Epithelial cell of esophagus (primary cell): ENCODE measurements at places on chromosomes 5 and 9.

- peak; percentile 93 for DNase-seq
Measured at GRCh38 chr9:106916466-106917235, 53.7 kb downstream of the ZNF462 start.

DNA sequence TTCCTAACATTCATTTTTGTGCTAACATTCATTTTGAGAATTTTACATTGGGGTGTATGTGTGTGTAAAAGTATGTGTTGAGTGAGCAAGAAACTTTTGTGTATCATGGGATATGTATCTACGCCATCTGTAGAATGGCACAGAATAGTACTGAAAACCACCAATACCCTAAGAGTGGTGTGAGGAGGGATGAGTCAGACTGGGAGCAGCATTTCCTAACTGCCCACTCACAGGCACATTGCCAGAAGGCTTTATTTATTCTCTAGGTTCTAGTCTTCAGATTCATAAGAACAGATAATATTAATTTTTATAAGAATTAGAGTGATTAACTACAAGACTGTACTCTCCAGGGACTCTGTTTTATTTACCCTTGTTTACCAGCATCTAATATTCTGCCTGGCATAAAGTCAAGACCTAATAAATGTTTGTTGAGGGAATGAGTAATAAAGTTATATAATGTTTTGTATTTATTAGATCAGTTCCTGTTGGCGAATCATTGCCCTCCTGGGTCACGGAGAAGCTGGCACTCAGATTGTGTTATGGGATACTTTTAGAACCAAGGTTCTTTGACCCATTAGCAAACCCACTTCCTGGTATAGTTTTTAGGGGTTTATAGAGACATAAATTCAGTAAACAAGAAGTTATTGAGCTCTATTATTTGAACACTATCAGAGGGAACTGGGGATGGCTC, 159.1 kb upstream of the PPP2R2B start:
- DNase-seq = peak; percentile 87

GRCh38 chr9:82424599-82425120, 436.1 kb downstream of the SPATA31D1 start:
- no peak for DNase-seq

GRCh38 chr9:127444921-127445850, 6.0 kb downstream of the RPL12 start:
- peak; percentile 52 for DNase-seq

GRCh38 chr5:56105511-56106291, 110.9 kb upstream of the IL6ST start:
- DNase-seq = no peak

- DNase-seq = peak; percentile 4
Measured at GRCh38 chr9:86201474-86202337, 57.8 kb downstream of the C9orf153 start.

GRCh38 chr9:72038408-72038807, 22.0 kb downstream of the C9orf57 start:
- peak; percentile 83 for DNase-seq

GRCh38 chr9:109512170-109512756, 14.2 kb upstream of the PTPN3 start:
- DNase-seq = peak; percentile 8

DNA sequence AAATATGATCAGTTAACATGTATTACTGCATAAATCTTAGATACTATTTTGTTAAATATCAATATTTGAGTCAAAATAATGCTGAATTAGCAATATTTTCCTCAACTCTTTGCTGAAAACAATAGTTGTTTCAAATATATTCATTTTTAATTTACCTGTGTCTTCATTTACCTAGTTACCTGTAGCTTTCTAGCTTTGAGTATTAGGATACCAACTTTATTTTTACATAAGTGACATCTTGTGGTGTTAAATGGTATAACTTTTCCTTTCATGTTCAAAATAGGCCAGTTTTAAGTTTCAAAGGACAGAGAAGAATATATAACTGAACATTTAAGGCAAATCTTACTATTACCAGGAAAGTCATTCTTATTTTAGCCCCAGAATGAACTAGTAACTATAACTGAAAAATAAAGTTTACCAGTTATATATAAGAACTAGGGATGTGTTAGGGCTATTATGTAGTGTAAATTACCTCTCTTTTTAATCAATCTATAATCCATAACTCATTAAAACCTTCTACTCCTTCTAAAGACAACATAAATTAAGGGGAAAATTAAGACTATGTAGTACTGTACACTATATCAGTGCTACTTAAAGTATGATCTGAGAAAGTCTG, 25.3 kb downstream of the AP3B1 start:
- peak; percentile 35 for DNase-seq

- DNase-seq = no peak
Measured at GRCh38 chr9:20636888-20637440, 14.7 kb upstream of the MLLT3 start.

GRCh38 chr5:78527054-78527859, 121.3 kb downstream of the LHFPL2 start:
- DNase-seq = peak; percentile 96

- DNase-seq = no peak
Measured at GRCh38 chr9:110579862-110580219, 300 bp upstream of the SVEP1 start.

GRCh38 chr5:3839151-3839550, 243.5 kb downstream of the IRX1 start:
- no peak for DNase-seq

DNA sequence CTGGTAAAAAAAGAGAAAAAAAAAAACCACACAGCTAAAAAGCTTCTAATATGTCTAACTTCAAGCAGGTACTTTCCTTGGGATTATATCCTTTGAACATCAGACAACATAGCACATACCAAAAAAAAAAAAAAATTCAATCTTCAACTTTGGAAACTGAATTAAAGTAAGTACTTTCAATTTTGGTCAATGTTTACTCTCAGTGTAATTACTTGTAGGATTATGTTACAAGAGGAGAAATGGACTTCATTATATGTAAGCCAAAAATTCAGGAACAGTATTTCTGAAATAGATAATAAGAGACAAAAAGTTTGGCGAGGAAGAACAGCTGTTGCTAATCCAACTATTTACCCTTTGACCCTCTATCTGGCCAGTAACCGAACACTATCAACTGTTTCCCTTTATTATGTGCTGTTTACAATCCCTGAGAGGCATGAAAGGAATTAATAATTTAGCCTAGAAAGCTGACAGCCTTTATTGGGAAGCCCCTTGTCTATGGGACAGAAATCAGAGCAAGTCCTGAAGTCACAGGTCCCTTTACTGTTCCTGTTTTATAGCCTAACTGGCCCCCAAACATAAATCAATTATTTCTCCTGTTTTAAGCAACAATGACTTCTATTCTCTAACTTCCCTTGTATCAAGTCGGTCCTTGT, 46.6 kb downstream of the NR6A1 start:
- DNase-seq = no peak

DNA sequence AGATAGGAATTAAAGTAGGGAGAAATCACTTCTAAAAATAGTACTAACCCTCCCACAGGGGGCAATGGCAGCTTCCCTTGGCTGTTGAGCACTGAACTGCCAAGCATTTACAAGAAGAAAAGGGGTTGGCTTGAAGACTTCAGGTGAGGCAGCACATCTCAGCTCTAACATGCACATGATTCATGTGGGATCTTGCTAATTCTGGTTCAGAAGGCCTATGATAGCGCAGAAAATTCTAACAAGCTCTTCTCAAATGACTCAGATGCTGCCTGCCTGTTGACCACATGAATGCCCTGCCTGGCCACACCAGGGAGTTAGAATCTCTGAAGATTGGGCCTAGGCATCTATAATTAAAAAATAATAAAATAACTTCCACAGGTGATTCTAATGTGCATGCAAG, 22.6 kb downstream of the CD180 start:
- peak; percentile 66 for DNase-seq

- DNase-seq = no peak
Measured at GRCh38 chr5:61307611-61308010, 24.4 kb upstream of the ZSWIM6 start.

GRCh38 chr5:61313960-61314681, 17.9 kb upstream of the ZSWIM6 start:
- peak; percentile 92 for DNase-seq

DNA sequence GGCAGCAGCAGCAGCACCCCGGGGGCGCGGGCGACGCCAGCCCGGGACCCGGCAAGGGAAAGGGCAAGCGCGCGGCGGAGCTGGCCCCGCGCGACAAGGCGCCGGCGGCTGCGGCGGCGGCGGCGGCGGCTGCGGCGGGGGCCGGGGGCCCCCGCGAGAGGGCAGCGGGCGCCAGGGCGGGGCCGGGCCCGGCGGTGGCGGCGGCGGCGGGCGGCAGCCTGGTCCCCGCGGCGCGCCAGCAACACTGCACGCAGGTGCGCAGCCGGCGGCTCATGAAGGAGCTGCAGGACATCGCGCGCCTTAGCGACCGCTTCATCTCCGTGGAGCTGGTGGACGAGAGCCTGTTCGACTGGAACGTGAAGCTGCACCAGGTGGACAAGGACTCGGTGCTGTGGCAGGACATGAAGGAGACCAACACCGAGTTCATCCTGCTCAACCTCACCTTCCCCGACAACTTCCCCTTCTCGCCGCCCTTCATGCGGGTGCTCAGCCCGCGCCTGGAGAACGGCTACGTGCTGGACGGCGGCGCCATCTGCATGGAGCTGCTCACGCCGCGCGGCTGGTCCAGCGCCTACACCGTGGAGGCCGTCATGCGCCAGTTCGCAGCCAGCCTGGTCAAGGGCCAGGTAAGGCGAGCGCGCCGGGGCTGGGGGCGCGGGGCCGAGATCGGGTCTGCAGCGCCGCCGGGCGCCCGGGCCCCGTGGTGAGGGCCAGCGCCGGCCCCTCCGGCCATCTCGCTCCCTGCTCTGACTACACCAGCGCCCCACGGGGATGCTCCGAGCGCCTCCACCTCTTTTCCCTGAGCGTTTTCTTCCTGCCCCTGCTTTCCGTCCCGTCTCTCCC, at the start of gene UBE2QL1:
Gene UBE2QL1, plus strand, starts transcription at position 238 of the 843 bp plus-strand sequence. Its CDS starts 35 bp downstream, at position 273.
- peak; percentile 22 for DNase-seq
